Occipital lobe (tissue), 3 donors: ENCODE measurements at places on chromosomes 11 and 22.

DNA sequence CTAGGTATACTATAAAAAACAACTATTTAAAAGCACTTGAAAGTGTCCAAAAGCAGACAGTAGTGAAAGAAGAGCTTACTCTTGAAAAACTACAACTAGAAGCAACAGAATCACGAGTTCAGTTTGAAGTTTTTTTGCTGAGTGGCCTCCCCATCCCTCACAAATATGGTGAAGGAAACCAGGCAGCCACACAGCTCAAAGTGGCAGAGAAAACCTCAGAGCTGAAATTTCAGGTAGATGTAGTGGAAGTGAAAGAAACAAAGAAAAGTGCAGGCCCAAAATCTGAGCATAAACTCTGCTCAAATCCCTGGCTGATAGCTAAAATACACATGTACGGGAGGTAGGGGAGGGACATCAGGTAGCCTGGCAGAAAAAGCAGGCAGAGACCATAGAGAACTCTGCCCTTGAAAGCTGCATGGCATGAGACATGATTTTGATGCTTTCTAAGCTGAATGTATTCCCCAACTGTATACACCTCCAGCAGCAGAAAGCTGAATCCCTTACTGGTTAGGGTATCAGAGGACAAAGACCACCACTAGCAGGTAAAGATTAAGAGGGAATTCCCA, 12.1 kb downstream of the BTBD10 start:
- no peak for DNase-seq

- no peak for DNase-seq
These were observed 610.9 kb downstream of the CNTN5 start for GRCh38 chr11:99631618-99632017.

GRCh38 chr11:13206086-13206640, 71.4 kb upstream of the BMAL1 start:
- no peak for DNase-seq

GRCh38 chr11:117059611-117060148, 38.5 kb downstream of the SIK3 start:
- DNase-seq: no peak

- DNase-seq: peak; percentile 18
These were observed 2.2 kb downstream of the MADD start for GRCh38 chr11:47271961-47272661.

- DNase-seq: no peak
These were observed 276.6 kb downstream of the FAT3 start for GRCh38 chr11:92501066-92501739.
